ENCODE measurements at places on chromosomes 12 and 14.

- peak; percentile 64 for DNase-seq
These were observed 62.1 kb downstream of the SH2B3 start for GRCh38 chr12:111467857-111468241.

DNA sequence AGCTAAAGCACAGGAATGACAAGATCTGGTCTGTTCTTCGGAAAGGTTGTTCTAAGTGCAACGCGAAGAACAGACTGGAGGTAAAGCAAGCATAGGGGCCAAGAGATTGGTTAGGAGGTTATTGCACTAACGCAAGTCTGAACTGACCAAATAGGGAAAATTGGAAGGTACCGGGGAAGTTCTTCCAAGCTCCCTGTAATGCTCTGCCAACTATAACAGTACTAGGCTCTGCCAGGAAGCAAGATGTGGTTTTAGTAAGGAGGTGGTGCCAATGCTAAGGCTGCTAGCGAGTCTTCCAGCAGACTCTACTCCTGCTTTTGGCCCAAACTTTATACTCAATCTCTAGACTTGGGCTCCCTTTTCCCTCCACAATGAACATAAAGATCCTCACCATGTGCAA lies 138.6 kb downstream of the PAWR start:
- DNase-seq, result no peak

GRCh38 chr12:87491089-87491488 lies 538.1 kb downstream of the C12orf50 start:
- no peak for DNase-seq

DNA sequence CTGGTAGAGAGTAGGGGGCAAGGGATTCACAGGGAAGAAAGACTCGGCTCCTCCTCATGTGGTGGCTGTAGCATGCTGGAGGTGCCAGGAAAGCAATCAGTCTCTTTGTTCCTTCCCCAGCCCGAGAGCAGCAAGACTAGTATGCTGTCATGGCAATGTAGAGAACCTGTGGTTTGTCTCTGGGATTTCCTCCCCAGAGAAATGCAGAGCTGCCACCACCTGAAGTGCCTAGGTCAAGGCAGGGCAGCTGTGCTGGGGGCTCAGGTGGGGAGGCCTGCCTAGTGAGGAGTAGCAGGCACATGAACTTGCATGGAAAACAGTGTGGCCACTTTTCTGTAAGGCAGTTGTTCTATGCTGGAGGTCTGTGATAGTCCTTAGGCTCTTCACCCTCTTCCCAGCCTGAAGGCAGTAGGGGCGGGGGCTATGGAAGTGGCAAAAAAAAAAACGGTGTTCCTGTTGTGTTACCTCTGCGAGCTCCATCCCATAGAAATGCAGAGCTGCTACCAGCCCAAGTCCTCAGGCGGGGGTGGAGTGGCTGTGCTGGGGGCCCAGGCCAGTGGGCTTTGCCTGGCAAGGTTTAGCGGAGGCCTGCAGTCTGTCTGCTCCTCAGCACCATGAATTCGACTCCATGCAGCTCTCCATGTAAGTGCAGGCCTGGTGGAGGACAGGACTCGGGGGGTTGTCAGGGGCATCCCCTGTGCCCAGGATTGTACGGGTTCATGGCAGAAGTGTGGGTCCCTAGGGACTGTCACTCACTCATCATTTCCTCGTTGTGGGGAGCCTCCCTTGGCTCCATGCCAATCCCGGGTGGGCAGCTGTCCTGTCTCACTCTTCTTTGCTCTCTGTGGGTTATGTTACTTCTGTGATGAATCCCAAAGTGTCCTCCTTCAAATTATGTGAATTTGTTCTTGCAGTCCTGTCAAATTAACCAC lies 4.1 kb upstream of the CLEC4D start:
- DNase-seq, result no peak

DNA sequence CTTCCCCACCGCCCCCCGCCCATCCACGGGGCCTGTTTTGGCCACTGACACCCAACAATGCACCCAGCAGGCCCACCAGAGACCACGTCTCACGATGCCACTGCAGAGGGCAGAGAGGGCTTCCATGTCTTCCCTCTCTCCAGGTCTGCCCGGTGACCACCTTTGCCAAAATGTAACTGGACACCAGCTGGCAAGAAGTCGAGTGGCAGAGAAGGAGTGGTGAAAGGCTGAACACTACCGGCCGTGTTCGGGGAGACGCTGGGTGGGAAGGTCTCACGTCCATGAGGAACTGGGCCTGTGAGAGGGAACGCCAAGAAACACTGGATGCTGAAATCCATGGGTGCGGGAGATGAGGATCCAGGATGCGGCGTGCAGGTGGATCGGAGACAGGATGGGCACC lies 308.2 kb downstream of the ADGRD1 start:
- no peak for DNase-seq

GRCh38 chr14:67423424-67423823 lies 11.5 kb upstream of the PLEK2 start:
- no peak for DNase-seq

GRCh38 chr12:97293541-97293940 lies 169.1 kb upstream of the RMST start:
- no peak for DNase-seq

- DNase-seq, result no peak
These were observed 131.8 kb downstream of the KITLG start for GRCh38 chr12:88448337-88448915.

GRCh38 chr12:6934110-6934509 lies 6.4 kb downstream of the ATN1 start:
- DNase-seq, result no peak

DNA sequence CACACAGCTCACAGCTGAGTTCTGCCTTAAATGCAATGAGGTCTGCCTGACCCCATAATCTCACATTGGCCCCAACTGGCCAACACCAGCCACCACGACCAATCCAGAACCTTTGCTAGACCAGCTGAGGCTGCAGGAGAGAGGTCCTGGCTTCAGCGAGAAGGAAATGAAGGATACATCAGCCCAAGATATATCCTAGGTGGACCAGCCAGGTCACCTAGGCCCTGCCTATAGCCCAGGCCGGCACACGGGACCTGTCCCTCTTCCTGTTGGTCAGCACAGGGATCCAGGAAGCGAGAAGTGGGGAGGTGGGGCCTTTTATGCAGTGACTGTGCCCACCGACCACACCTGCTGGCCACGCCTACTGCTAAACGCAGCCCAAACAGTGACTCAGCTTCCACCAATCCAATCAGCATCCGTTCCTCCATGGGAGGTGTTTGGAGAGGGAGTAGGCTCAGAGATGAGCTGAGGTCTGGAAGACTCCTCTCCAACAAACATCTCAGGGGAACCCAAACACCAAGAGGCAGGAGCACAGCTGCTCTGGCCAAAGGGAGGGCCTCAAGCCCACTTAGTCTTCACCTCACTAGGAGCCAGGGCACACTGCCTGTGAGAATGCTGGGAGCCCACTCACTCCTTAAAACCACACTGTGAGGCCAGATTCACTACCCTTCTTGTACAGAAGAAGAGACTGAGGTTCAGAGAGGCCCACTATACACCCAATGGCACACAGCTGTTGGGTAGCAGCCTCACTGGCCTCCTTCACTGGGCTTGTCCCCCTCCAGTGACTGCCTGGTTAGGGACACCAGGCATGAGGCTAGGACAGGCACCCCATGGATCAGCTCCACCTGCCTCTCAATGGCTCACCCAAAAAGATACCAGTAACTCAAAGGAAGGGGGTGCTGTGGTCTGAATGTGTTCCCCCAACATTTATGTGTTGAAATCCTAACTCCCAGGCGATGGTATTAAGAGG lies 51.3 kb upstream of the PPP2R5C start:
- no peak for DNase-seq

GRCh38 chr12:116210762-116211161 lies 66.7 kb downstream of the MED13L start:
- no peak for DNase-seq

DNA sequence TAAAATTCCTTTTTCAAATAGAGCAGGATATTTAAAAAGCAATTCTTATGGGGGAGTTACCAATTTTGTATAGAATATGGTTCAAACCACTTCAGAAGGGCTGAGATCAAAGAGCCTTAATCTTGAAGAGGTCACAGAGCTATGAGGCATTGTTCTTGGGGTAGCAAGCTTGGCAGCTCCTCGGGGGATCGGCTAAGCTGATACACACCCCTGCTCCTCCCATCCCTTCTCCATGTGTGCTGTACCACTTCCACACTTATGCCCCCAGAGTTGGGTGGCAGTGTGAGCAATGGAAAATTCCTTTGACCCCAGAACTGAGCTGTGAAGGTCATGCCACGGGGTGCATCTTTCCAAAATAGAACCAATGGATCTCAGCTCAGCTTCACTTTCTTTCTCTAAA lies 15.0 kb upstream of the TMEM30B start:
- DNase-seq, result no peak

DNA sequence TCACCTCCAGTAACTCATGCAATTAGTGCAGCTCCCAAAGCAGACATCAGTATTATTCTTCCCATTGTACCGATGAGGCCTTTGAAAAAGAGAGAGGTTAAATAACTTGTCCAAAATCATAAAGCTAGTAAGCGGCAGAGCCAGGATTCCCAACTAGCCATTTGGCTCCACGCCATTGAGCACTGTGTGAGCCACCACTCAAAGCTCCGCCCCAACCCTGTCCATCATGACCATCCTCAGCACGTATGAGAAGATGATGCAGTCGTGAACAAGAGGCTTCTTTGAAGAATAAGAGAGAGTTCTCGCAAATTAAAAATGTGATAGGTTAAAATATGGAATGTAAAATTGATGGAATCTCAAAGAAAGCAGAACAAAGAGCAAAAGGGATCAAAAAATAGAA lies 14.6 kb downstream of the CLMN start:
- DNase-seq, result no peak

DNA sequence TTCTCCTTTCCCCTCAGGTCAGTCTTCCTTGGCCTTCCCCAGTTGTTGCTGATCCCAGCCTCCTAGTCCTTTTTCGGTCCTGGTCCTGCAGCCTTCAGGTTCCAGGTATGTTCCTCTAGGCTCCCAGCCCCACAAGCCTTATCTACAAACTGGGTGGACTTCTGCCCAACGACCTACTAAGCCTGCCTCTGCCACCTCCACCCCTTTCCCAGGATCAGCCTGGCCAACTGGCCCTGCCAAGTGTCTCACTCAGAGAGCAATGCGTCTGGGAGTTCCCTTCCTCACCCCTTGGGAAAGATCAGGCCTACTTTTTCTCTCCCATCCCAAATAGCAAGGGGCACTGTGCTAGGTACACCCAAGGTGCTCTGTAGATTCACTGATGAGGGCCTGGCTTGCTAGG lies at the start of gene SERPINA12:
TSS of gene SERPINA12 (minus strand) at position 114 of the 400 bp plus-strand sequence. CDS start 11,072 bp downstream, outside the sequence.
- no peak for DNase-seq

GRCh38 chr12:68790081-68790951 lies 17.7 kb upstream of the MDM2 start:
- no peak for DNase-seq

GRCh38 chr14:101480022-101480746 lies 81.1 kb upstream of the DIO3 start:
- DNase-seq, result no peak

DNA sequence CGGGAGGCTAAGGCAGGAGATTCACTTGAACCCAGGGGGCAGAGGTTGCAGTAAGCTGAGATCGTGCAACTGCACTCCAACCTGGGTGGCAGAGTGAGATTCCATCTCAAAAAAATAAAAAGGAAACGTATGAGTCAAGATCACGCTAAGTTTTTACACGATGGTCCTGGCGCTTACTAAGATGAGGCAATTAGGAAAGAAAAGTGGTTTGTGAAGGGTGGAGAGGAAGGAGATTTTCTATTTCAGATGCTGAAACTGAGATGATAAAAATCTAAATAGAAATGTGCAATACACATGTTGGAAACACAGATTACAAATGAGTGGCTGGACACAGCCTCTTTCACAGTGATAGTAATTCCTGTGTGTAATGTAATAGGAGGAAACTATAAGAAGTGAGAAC lies 63.2 kb downstream of the KDM5A start:
- DNase-seq, result no peak

DNA sequence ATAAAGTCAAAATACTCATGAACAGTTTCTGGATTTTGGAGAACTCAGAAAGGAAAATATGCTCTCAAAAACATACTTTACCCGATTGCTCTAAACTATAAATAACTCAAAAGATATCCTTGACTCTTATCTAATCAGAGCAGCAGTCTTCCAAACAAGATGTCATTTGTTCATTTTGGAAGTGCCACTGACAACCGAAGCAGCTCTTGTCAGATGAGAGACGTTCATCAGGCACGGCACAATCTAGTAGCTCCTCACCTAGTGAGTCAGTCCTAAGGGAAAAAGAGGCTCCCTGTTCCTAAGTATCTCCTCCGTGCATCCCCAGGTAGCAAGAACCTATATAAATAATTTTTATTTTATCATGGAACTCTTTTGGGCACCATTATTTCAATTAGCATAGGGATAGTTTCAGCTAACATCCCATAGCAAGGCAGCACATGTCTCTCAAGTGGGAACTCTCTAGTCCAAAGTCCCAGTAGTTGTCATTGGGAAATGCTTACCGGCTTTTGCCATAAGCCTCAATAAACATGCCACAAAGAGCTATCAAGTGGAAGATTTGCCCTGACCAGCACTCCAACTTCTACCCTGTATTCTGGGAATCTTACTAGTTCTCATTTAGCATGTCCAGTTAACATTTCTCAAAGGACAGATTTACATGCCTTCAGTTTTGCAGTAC lies 14.1 kb upstream of the TMEM263 start:
- DNase-seq, result no peak

- DNase-seq, result no peak
These were observed 2.3 kb upstream of the JPH4 start for GRCh38 chr14:23580948-23581281.

GRCh38 chr12:47777741-47778558 lies 4.9 kb downstream of the SLC48A1 start:
- DNase-seq, result no peak

DNA sequence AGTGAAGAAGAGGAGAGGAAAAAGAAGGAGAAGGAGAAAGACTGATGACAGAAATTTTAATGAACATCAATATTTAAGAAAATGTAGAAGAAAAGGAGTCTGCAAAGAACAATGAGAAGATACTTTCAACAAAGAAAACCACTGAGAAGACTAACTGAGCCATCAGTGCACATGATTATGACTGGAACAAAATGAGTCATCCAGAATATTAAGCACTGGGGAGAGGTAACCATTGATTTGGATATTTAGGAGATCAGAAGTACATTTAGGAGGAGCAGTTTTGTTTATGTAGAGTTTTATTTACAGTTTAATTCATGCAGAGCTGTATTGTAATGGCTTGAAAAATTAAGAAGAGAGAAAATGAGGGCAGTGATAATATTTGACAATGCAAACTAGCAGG lies 159.1 kb downstream of the C12orf50 start:
- no peak for DNase-seq

GRCh38 chr12:20210621-20211215 lies 157.6 kb upstream of the PDE3A start:
- DNase-seq, result no peak

DNA sequence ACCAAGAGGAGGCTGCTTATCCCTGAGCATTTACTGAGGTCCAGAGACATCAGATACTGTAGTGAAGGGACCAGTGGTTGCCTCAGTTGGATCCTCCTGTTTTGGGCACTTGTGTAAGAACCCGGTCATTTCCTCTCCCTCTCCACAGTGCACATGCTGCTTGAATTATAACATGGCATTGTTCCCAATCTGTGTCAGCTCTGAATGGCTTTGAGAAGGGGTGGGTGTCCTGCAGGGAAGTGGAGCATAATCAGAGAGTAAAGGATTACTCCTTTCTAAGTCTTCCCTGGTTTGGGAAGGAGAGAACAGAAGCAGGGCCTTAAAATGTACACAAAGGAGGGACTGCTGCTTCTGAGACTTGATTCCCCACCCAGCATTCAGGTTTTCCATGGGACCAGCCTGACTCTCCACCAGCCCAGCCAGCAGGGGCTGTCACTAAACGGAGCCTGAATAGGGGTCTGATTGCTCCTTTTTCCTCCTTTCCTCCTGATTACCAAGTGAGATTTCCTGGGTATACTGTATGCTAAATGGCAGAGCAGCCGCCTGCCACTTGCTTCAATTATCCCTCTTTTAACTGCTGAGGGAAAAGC lies 78.4 kb downstream of the NRXN3 start:
- no peak for DNase-seq

All from GM04503 (cell line).